ENCODE measurements at places on chromosomes 11 and 22. TPM values are rescaled to one million over a fixed set of nuclear protein-coding genes. Genes with fewer than 3 reads are reported as not detected.

DNA sequence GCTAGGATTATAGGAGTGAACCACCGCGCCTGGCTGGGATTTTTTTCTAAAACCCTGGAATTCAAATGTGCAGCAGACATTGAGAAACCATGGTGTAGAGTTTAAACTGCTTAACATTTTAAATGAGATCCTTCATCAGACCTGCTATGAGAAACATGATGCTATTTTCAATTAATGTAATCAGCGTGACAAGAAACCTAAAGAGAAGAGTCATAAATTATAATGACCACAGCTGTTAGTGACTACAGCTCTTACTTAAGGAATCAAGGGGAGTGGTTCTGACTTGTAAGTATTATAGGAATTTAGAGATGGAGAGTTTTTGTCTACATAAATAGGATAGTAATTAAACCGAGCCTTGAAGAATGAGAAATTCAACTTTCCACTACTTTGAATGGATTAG lies 170.6 kb downstream of the BARX2 start:
- DNase-seq, result no peak

Gene CLMP
- 85.1 TPM for polyA plus RNA-seq

- no peak for DNase-seq
These were observed 1.5 kb downstream of the LTBP3 start for GRCh38 chr11:65556470-65557279.

GRCh38 chr11:62452839-62453468 lies 34.1 kb downstream of the SCGB1A1 start:
- DNase-seq, result no peak

- peak; percentile 86 for DNase-seq
These were observed 33.6 kb upstream of the RELT start for GRCh38 chr11:73342633-73343032.

GRCh38 chr11:94521684-94522083 lies 9.4 kb downstream of the C11orf97 start:
- no peak for DNase-seq

DNA sequence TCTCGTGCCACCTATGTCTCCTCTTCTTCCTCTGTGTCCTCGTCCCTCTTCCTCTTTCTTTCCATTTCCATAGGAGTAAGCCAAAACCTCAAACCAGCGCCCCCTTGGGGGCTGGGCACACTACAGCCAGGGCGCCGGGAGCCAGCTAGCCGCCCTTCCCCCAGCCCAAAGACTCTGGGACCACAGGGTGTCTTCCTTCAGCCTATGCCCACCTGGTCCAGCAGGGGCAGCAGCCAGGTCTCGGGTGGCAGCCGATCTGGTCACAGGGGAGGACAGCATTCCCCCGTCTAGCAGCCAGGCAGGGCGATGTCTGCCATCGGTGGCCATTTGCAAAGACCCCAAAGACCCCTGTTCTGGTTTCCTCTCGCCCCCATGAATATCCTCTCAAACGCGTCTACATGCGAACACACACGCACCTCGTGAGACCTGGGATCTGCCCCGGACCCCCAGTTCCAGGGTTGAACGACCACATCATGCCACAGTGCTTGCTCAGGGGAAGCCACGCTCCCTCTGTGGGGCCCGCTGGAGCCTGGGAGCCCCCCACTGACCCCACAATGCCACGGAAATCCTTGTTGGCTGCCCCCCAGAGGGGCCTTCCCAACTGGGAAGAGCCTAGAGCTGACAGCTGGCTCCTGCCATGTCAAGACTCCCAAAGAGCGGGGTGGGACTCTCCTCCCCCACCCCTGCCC lies 546.0 kb upstream of the CCDC179 start:
- no peak for DNase-seq

Gene SAA4
- not detected for polyA plus RNA-seq

Gene DKK3
- polyA plus RNA-seq, result 1,491 TPM

Gene LSP1
- 0.34 TPM for polyA plus RNA-seq
